ENCODE measurements at places on chromosomes 1 and 21.

GRCh38 chr21:44875316-44875700 lies 1.8 kb upstream of the PTTG1IP start:
- DNase-seq: peak; percentile 66

GRCh38 chr1:9542430-9542829 lies 3.2 kb downstream of the SLC25A33 start:
- DNase-seq: peak; percentile 56

DNA sequence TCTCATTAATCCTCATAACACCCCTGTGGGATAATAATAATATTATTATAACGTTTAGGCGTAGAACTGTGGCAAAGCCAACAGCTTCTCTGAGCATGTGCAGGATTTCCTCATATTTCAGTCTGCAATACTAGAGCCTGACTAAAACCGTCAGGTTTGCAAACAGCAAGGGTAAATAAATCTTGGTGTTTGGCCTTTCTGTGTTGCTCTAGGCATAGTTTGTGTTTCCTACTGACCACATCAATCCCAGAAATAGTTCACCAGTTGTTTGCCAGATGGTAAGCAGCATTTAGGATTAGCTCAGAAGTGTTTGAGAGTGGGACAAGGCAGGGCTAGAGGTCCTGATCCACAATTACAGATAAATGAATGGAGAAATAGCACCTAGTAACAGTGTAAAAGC lies 2.8 kb upstream of the KCNA3 start:
- DNase-seq: no peak

- no peak for DNase-seq
Measured at GRCh38 chr1:106962591-106962990, 93.9 kb upstream of the PRMT6 start.

- no peak for DNase-seq
Measured at GRCh38 chr1:179547021-179547535, 28.7 kb downstream of the NPHS2 start.

GRCh38 chr1:77905603-77906002 lies 17.2 kb downstream of the NEXN start:
- no peak for DNase-seq

DNA sequence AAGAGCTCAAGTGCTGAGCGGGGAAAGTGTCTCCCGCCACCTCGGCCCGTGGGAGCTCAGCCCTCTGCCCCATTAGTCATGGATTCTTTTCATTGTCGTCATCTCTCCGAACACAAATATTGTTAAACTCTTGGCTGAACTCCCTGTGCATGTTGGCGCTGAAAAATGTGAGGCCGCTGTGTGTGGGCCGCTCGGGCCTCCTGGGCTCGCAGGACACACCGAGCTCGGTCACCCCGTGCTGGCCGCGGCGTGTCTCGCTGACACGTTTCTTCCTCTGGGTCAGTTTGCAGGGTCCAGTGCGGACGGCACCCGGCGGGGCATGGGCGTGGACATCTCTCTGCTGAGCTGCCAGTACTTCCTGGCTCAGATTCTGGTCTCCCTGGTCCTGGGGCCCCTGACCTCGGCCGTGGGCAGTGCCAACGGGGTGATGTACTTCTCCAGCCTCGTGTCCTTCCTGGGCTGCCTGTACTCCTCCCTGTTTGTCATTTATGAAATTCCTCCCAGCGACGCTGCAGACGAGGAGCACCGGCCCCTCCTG lies 25.6 kb downstream of the SLC45A1 start:
- DNase-seq: peak; percentile 96

DNA sequence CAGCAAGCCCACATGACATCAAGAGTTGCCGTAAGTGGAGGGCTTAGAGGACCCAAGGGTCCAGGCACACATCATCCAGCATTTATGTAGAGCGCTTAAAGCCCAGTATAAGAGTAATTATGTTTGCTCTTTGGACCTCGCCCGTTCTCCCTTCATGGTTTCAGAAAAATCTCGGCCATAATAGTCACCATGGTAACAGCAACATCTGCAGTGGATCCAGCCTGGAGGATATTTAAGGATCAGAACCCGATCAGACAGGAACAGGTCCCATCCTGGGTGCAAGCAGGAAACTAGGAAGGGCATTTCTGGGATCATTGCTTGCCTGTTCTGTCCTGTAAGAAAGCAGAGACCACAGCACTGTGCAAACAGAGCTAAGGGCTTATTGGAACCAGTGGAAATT lies 89.9 kb upstream of the KAZN start:
- no peak for DNase-seq

DNA sequence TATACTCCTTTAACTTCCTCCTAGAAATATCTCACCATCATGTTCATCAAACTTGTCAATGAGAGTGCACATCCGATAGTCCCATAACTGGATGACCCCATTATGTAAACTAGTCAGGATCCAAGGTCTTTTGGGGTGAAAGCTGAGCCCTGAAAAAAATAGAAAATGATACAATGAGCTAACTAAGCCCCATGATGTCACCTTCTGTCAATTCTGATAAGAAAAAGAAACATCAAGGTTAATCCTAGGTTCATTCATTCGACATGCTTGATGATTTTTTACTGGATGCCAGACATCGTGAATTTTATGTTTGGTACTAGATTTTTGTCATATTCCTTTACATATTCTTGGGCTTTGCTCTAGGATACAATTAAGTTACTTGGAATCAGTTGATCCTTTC lies 2.9 kb downstream of the COPA start:
- DNase-seq: no peak

GRCh38 chr1:145985502-145986439 lies 10.6 kb downstream of the TXNIP start:
- peak; percentile 75 for DNase-seq

GRCh38 chr1:21782349-21782867 lies 541 bp downstream of the USP48 start:
- peak; percentile 72 for DNase-seq

DNA sequence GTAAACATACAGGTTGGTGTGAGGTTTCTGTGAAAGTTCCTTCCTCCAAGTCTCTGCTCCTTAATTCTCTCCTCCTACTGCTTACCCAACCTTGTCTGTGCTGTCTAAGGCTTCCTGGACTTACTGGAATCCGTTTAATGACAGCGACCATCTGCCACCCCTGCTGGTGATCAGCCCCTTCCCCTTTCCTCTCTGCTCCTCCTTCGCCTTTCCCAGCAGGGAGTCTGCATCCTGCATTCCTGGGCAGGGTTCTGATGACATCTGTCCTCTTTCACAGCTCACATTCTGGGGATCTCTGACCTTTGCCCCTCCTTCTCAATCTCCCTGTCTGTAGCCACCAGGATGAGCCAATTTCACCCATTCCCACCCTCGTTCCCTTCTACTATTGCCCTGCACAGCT lies 66.5 kb downstream of the KIRREL1 start:
- no peak for DNase-seq

DNA sequence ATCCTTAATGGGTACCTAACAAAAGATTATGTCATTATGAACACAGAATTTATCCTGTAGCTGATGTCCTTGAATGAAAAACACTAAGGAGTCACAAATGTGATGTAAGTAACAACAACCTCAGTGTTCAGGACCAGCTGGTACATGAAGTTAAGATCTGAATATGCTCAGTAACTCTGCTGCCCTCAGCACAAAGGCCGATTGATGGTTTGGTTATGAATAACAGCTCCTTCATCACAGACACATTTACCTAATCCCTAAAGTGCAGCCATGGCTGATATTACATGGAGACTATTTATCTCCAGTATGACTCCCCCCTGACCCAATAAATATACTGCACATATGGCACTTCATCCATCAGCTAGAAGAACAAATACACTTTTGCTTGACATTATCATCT lies 75.2 kb downstream of the PLPPR5 start:
- DNase-seq: no peak

- DNase-seq: no peak
Measured at GRCh38 chr1:43930949-43931275, 2.7 kb upstream of the ARTN start.

- no peak for DNase-seq
Measured at GRCh38 chr1:37666241-37666867, 26.0 kb upstream of the CDCA8 start.

GRCh38 chr1:41823471-41823870 lies 95.3 kb downstream of the HIVEP3 start:
- DNase-seq: peak; percentile 63

GRCh38 chr1:52636721-52637695 lies 4.0 kb downstream of the SHISAL2A start:
- DNase-seq: peak; percentile 21

DNA sequence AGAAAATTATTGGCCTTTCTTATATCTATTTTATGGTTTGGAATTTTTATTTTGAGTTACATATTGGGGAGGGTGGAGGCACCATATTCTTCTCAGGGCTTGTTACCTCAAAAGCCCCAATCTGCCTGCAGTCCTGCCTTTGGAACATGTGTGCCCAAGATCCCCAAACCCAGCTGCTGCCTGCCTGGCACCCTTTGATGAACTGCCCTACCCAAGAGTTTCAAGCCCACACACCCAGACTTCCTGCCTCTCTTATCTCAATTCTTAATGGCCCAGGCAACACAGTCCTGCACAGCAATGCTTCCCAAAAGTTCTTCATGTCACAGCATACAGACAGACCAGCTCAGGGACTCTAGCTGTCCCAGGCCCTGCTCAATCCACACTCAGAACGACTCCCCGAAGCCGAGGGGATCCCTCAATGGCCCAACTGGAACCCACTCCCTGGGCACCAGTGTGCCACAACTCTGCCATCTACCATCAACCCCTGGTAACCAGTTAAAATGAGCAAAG lies 19.2 kb downstream of the OLFML2B start:
- no peak for DNase-seq

- DNase-seq: peak; percentile 25
Measured at GRCh38 chr1:56065729-56066128, 513.6 kb downstream of the PLPP3 start.

GRCh38 chr1:191752342-191752741 lies 405.9 kb upstream of the RGS18 start:
- no peak for DNase-seq

- peak; percentile 23 for DNase-seq
Measured at GRCh38 chr1:100539836-100540536, 2.0 kb downstream of the GPR88 start.

DNA sequence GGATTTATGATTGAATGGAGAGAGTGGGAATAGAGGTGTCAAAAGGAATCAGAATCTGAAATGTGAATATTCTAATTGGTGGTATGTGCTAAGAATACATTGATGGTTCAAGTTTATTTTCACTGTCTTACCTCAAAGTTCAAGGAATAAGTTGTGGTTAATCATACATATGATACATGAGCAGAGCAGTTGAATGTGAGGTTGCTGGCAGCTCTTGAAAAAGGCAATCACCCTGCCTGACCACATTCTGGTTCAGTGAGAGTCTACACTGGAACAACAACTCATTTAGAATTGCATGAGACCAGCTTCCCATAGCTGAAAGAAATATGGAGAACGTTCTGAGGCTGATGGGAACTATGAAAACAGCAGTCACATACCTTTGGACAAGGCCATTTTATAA lies 68.3 kb upstream of the ARHGAP29 start:
- DNase-seq: no peak

DNA sequence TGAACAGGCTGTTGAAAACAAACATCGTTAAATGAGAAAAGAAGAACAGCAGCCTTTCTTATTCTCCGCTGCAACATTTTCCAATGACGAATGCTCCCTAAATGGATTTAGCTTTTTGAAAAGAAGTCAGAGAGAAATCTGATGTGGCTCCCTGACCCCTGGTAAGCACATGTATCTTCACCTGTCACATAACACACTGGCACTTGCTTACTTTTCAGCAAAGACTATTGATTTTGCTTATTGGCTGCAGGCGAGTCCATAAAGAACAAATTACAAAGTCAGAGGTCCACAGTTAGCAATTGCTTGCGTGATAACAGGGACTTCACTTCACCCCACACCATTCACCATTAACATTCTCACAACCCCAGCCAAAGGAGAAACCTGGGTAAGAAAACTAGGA lies 362.8 kb downstream of the GPATCH2 start:
- no peak for DNase-seq

DNA sequence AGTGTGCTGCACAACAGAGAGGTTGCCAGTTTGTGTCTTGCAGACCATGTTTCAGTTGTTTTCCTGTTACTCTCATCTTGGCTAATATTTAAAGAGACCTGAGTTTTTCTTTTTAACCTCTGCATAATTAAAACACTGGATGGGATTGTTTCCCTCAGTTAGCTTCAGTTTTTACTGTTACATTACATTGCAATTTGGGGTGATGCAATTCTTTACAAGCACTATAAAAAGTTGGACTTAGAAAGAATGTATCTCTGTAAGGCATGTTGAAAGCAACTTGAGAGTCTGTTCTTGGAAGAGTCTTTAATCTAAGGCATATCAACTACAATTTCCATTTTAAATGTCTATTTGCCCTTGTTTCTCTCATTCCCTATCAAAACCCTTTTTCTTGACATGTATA lies 99.1 kb downstream of the DNM3 start:
- peak; percentile 3 for DNase-seq

- no peak for DNase-seq
Measured at GRCh38 chr1:160243767-160244166, 18.6 kb downstream of the DCAF8 start.

DNA sequence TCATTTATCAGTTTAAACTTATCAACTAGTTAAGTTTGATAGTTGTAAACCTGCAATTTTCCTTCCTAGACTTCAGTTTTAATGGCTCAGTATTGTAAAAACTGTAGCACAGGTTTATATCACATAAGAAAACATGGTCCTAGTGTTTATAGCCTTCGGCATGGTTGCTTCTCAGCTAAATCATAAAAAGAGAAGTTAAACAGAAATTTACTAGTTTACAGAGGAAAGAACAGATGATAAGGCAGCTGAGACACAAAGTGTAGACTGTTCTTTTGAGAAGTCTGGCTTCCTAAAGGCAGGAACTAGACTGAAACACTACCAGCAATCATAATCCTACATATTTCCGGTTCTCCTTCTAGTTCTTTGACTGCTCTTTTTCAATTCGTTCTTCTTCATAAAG lies 39.8 kb downstream of the WNT2B start:
- no peak for DNase-seq

DNA sequence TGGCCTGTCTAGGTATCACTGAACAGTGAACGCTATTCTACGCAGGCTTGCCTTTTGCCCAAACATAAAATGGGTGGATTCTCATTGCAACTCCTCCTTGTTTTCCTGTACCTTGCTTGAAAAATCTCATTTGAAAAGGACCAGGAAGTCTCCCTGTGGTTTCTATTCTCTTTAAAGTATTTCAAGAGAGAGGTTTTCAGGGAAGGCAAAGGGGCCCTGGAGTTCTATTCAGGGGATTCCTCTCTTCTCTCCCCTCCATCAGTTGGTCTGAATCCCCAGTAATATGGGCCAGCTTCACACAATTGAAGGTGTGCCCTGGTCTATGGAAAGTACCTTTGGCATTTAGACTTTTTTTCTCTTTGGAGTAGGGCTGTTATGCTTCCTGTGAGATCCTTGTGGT lies 311.3 kb downstream of the RGS7 start:
- DNase-seq: no peak

DNA sequence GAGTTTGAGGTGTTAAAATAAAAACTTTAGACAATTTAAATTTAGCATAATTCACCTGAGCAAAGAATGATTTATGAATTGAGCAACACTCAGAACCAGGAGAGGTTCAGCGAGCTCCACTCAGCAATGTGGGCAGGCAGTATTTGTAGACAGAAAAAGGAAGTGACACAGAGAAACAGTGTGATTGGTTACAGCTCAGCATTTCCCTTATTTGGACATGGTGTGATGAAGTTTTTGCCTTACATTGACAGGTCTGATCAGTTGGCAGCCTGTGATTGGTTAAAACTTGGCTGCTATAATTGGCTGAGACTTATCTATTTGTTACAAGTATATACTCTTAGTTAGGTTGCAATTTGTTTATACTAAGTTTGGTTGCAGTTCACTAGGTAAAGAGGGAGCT lies 621.2 kb upstream of the PRMT6 start:
- no peak for DNase-seq

- peak; percentile 13 for DNase-seq
Measured at GRCh38 chr1:67941746-67942145, 108.5 kb upstream of the GNG12 start.

- DNase-seq: no peak
Measured at GRCh38 chr1:3868464-3869006, 11.3 kb downstream of the DFFB start.

Measured in cardiac fibroblast (primary cell).